ENCODE measurements at places on chromosomes 4 and X.

GRCh38 chrX:140503714-140504351 is 1.0 kb downstream of the SOX3 start:
- DNase-seq = peak; percentile 70

- DNase-seq = no peak
These were observed 180.7 kb upstream of the TENM3 start for GRCh38 chr4:182062458-182062857.

DNA sequence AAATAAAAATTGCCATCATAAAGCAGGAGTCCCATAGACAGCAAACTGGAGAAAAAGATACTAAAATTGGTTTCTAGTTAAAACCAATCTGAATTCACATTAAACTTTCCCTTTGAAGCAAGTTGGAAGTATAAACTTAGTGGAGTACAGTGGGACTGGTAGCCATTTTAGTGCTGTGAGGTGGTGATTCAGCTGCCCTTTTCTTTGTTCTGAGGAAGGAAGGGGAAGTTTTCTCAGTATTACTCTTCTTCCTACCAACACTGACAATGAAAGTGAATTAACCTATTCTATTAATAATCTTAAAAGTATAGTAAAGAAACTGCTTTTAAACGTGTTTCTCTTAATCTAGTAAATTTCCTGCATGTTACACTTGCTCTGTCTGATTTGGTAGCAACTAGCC is 36.7 kb downstream of the SLC9A6 start:
- no peak for DNase-seq

DNA sequence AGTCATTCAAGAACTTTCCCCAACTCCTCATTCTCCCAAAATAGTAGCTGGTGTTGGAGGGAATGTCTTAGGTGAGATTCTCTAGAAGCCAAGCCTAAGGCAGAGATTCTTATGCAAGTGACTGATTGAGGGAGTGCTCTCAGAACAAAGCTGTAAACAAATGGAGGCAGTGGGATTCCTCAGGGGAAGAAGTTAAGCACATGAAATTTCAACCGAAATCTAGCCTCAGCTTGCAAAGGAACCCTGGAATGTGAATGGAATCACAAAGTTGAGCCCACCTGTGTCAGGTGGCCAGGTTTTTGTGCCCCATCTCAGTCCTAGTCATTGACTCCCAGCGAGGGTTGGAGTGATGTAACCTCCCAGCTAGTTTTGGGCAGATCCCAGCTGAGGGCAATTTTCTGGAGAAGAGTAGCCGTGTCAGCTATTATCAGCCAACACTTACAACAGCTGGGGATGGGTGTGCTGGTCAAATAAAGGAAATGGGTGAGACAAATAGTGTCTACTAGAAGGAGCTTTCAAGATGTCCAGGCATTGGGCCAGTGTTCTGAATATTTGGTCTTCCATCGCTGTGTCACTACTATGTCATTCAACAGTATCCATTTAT is 29.7 kb upstream of the FGF2 start:
- no peak for DNase-seq

DNA sequence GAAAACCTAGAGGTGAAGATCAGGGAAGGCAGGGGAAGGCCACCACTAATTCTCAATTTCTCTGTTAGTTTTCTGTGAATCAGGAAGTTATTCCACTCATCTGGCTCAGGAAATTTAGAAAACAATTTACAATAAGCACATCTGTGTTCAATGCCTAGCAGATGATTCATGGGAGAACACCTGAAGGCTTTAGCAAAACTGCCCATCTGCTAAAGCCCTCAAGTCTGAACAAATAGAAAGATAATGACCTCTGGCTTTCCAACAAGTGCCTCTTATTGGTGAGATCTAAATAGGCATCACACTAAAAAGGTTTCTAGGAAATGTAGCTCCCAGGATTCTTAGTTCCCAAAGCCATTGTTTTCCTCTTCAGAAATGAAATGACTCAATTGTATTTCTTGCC is 122.1 kb upstream of the GNPDA2 start:
- no peak for DNase-seq

- DNase-seq = no peak
These were observed 3.3 kb upstream of the LIN54 start for GRCh38 chr4:83013902-83014301.

DNA sequence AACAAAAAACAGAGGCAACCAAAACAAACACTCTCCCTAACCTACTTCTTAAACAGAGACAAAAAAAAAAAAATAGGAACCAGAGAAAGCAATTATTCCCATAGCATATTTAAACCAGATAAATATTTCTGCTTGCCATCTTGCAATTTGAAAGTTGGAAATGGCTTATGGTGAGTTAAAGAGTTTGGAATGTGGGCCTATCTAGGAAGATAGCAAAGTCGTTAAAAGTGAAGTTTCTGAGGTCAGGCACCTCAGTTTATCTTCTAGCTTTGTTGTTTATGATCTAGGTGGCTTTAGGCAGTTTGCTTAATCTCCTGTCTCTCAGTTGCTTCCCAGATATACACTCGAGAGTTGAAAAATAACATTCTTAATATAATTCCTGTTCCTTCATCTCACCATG is 284.2 kb downstream of the KCNIP4 start:
- DNase-seq = no peak

- DNase-seq = no peak
These were observed 88.4 kb downstream of the PPP3CA start for GRCh38 chr4:101258883-101259282.

DNA sequence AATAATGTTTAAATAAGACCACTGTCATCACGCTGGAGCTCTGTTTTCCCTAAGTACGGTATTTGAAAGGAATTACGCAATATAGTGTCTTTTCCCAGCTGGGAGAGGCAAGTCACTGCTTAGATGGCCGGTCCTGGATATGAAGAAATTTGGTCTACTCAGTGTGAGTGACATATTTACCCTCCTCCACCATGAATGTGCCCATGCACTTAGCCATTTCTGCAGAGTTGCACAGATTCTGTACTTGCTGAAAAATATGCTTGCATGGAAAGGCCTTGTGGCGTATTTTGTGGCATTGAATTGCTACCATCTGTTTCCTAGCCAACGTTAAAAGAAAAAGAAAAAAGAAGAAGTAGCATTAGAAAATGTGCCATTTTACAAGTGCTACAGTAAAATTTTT is 73.1 kb downstream of the ADGRL3 start:
- DNase-seq = no peak

GRCh38 chr4:123701131-123701575 is 304.6 kb downstream of the SPRY1 start:
- no peak for DNase-seq

DNA sequence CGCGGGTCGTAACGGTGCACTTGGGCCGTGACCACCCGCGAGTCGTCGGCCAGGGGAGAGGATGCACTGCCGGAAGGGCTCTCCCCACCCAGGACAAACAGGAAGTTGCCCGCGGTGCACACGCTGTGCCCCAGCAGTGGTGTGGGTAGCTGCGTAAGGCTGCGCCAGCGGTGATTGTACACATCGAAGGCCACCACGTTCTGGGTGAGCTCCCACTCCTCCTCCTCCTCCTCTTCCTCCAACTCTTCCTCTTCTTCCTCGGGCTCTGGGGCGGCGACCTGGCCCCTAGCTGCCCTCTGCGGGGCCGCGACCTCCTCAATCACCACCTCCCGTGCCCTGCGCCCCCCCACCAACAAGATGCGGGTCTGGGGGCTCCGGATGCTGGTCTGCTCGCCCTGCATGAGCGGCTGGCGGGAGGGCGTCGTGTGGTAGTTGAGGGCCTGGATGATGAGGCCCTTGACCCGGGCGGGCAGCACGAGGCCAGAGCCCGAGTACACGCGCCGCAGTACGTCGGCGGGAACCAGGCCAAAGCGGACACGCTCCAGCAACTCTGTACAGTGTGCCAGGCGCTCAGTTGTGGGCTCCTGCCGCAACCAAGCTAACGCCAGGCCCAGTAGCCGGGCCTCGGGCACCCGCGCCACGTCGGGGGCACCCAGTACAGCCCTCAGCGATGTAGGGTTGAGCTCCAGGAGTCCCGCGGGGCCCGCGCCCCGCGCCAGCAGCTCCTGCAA is 1.4 kb downstream of the KLHL34 start:
- peak; percentile 1 for DNase-seq

- DNase-seq = peak; percentile 87
These were observed at the start of gene PITX2 for GRCh38 chr4:110622841-110623717. PITX2 (minus strand) TSS chr4:110623077; CDS start chr4:110622460, 617 bp downstream.

DNA sequence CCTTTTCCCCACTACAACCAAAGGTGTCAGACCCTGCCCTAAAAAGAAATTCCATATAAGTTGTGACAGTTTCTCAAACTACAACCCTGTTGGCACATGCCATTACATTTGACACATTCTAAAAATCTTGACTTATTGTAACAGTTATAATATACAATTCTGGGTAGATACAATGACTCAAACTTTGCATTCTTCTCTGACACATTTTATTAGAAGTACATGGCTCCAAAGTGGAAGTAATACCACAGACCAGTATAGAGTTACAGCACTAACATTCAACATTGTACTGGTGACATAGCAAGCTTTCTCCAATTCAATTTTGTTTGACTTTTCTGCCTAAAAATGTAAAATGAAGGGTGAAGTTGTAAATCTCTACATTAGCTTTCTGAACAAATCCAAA is 196.6 kb upstream of the ETNPPL start:
- DNase-seq = no peak
